Upper lobe of right lung (tissue), 1 donor: ENCODE measurements at places on chromosomes 16 and 17. TPM values are rescaled to one million over a fixed set of nuclear protein-coding genes. Genes with fewer than 3 reads are reported as not detected.
A peak's percentile ranks its signal among the peaks of the same experiment; 100 is the strongest.

MGAT5B gene
- 2.0 TPM for total RNA-seq

ARHGAP27 gene
- total RNA-seq: 73.8 TPM

- no peak overlapping the region for H3K4me3 ChIP-seq
- no peak overlapping the region for H3K27ac ChIP-seq
- H3K36me3 ChIP-seq: no peaks in the 10 kb centered on the region
Observed at GRCh38 chr16:2511128-2511800, 2.5 kb upstream of the ATP6V0C start.

DNA sequence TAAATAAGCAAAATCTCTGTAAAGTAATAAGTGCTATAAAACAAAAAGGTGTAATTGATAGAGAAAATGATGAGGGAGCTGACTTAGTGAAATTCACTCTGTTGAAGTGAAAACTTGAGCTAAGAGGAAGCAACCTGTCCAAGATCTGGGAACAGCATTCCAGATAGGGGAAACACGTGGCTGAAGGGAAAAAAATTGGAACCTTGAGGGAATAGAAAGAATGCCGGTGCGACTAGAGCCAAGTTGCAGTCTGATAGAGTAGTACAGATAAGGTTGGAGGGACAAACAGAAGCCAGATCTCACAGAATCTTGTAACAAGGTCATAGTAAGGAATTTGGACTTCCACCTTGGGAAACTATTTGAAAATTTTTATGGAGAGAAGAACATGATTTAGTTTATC is 623 bp upstream of the DDX52 start:
- peaks cover 19% of the 10 kb centered on the region for H3K36me3 ChIP-seq
- no peak for DNase-seq
- H3K27ac ChIP-seq: peak overlapping the region; percentile 89

DNA sequence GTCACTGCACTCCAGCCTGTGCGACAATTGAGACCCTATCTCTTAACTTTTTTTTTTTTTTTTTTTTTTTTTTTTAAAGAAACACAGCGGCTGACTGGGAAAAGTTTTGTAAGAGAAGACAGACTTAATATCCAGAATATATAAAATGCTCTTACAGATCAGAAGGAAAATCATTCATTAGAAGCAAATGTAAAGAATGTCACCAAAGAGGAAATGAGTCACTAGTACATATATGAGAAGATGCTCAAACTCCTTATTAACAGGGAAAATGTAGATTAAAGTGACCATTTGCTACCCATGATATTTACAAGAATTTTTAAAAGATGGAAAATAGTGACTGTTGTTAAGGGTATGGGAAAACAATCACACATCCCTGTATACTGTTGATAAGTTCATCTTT is 48.9 kb downstream of the RABEP1 start:
- no peak for DNase-seq
- no peak overlapping the region for H3K4me3 ChIP-seq
- H3K27me3 ChIP-seq: no peaks in the 10 kb centered on the region
- H3K27ac ChIP-seq: no peak overlapping the region
- H3K4me1 ChIP-seq: no peaks in the 10 kb centered on the region

GRCh38 chr16:59907611-59908010 is 1173.5 kb upstream of the GOT2 start:
- no peak for DNase-seq
- H3K36me3 ChIP-seq: no peaks in the 10 kb centered on the region
- H3K27ac ChIP-seq: no peak overlapping the region
- no peaks in the 10 kb centered on the region for H3K27me3 ChIP-seq
- H3K4me1 ChIP-seq: no peaks in the 10 kb centered on the region

GRCh38 chr16:2443555-2443954 is 14.3 kb downstream of the CCNF start:
- peaks cover 8% of the 10 kb centered on the region for H3K36me3 ChIP-seq
- H3K27ac ChIP-seq: no peak overlapping the region
- no peak for DNase-seq
- no peaks in the 10 kb centered on the region for H3K4me1 ChIP-seq

VASN gene
- total RNA-seq: 20.3 TPM

- H3K27ac ChIP-seq: peak overlapping the region; percentile 86
- no peaks in the 10 kb centered on the region for H3K36me3 ChIP-seq
- H3K4me1 ChIP-seq: peaks cover 39% of the 10 kb centered on the region
- no peaks in the 10 kb centered on the region for H3K27me3 ChIP-seq
Observed at GRCh38 chr17:62653002-62653825, 25.7 kb downstream of the MRC2 start.

DNA sequence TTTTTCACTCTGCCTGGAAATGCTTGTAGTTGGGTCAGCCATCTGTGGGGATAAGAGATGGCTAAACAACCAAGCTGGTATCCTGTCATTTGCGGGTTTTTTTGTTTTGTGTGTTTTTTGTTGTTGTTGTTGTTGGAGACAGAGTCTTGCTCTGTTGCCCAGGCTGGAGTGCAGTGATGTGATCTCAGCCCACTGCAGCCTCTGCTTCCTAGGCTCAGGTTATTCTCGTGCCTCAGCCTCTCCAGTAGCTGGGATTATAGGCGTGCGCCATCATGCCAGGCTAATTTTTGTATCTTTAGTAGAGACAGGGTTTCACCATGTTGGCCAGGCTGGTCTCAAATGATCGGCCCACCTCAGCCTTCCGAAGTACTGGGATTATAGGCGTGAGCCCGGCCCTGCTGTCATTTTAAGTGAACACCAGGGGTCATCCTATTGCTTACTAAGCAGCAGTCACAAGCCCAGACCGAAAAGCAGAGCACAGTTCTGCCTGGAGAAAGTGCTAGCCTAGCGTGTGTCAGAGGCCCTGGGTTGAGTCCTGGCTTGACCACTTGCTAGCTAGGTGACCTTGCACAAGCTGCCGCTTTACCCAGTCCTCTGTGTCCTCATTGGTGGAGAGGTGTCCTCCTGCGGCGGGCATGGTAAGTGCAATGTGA is 4.6 kb downstream of the SMCR8 start:
- no peaks in the 10 kb centered on the region for H3K27me3 ChIP-seq
- H3K36me3 ChIP-seq: peaks cover 70% of the 10 kb centered on the region
- H3K4me1 ChIP-seq: peaks cover 51% of the 10 kb centered on the region

ADGRG1 gene
- 66.9 TPM for total RNA-seq

GRCh38 chr16:67000384-67001351 is 12.3 kb downstream of the CES4A start:
- peak overlapping the region; percentile 65 for H3K4me3 ChIP-seq
- peak; percentile 91 for DNase-seq
- peaks cover 3% of the 10 kb centered on the region for H3K36me3 ChIP-seq
- no peaks in the 10 kb centered on the region for H3K27me3 ChIP-seq
- H3K4me1 ChIP-seq: peaks cover 19% of the 10 kb centered on the region

DNA sequence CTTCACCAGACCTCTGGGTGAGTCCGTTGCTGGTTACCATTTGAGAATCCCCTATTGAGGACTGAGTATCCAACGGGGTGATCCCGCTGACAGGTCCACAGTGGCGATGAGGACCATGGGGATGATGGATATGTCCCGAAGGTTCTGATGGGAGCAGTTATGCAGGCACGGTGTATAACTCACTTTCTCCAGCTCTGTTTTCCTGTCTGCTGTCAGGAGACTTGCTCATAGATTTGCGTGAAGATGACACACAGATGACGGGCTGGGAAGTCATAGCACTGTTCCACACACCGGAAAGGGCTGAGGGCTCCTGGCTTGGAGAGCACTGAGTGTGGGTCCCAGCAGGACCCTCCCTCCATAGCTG is 22.2 kb upstream of the ADCY7 start:
- no peak overlapping the region for H3K27ac ChIP-seq
- DNase-seq: no peak
- H3K4me1 ChIP-seq: peaks cover 18% of the 10 kb centered on the region
- H3K36me3 ChIP-seq: no peaks in the 10 kb centered on the region
- H3K4me3 ChIP-seq: no peak overlapping the region

DNA sequence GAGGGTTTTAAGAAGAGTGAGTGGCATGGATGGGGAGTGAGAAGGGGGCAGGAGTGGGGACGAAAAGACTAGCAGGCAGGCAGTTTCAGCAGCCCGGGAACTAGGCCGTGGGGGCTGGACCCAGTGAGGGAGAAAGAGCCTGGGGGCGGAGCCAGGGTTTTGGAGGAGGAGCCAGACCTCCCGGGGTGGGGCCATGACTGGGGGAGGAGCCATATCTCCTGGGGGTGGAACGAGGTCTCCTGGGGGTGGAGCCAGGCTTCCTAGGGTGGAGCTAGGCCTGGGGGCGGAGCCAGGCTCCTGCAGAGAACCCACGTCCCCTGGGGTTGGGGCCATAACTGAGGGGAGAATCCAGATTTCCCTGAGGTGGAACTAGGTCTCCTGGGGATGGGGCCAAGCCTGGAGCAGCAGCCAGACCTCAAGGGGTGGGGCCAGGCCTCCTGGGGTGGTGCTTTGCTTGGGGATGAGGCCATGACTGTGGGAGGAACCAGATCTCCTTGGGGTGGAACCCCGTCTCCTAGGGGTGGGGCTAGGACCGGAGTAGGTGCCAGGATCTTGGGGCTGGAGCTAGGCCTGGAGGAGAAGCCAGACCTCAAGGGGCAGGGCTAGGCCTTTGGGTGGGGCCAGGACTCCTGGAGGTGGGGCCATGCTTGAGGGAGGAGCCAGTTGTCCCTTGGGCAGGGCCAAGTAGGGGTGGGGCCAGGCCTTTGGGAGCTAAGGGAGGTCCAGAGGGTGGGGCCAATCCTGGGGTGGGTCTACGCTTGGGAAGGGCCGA is 41.7 kb upstream of the JPH3 start:
- H3K4me3 ChIP-seq: no peak overlapping the region
- DNase-seq: peak; percentile 69
- no peaks in the 10 kb centered on the region for H3K4me1 ChIP-seq
- no peaks in the 10 kb centered on the region for H3K27me3 ChIP-seq
- no peaks in the 10 kb centered on the region for H3K36me3 ChIP-seq
- no peak overlapping the region for H3K27ac ChIP-seq

GRCh38 chr16:11684231-11685025 is 16.2 kb downstream of the SNN start:
- no peak for DNase-seq
- no peaks in the 10 kb centered on the region for H3K27me3 ChIP-seq
- peaks cover 21% of the 10 kb centered on the region for H3K4me1 ChIP-seq
- peaks cover 93% of the 10 kb centered on the region for H3K36me3 ChIP-seq
- H3K27ac ChIP-seq: no peak overlapping the region

DNA sequence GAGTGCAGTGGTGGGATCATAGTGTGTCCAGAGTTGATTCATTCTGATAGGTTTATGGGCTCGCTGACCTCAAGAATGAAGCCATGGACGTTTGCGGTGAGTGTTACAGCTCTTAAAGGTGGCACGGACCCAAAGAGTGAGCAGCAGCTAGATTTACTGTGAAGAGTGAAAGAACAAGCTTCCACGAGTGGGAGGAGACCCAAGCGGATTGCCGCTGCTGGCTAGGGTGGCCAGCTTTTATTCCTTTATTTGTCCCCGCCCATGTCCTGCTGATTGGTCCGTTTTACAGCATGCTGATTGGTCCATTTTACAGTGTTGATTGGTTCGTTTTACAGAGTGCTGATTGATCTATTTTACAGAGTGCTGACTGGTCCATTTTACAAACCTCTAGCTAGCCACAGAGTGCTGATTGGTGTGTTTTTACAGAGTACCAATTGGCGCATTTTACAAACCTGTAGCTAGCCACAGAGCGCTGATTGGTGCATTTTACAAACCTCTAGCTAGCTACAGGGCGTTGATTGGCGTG is 17.5 kb downstream of the CACNG4 start:
- H3K36me3 ChIP-seq: no peaks in the 10 kb centered on the region
- no peak overlapping the region for H3K27ac ChIP-seq
- no peak overlapping the region for H3K4me3 ChIP-seq
- no peak for DNase-seq

HEATR9 gene
- 0.17 TPM for total RNA-seq

EVPLL gene
- 1.8 TPM for total RNA-seq

DNA sequence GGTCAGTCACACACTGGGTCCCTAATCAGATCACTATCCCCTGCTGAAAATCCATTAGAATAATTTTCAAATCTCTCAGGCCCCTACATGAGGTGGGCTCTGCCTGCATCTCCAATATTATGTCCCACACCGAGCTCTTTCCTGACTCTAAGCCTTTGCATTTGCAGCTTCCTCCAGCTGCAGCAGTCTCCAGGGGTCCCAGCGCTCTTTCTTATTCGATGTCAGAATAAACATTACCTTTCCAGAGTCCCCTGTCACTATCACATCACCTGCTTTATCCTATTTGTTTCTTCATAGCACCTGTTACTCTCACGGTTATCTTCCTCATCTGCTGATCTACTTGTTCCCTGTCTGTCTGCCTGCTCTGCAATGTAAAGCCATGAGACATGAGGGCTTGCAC is 57.3 kb upstream of the MON1B start:
- H3K36me3 ChIP-seq: no peaks in the 10 kb centered on the region
- H3K27me3 ChIP-seq: no peaks in the 10 kb centered on the region
- no peak for DNase-seq
- no peaks in the 10 kb centered on the region for H3K4me1 ChIP-seq

CDRT15 gene
- total RNA-seq: not detected

GRCh38 chr16:46620266-46621005 is 743 bp downstream of the SHCBP1 start:
- DNase-seq: no peak
- no peaks in the 10 kb centered on the region for H3K27me3 ChIP-seq
- peak overlapping the region; percentile 64 for H3K4me3 ChIP-seq
- H3K36me3 ChIP-seq: no peaks in the 10 kb centered on the region
- H3K27ac ChIP-seq: no peak overlapping the region

TMEM235 gene
- not detected for total RNA-seq

GRCh38 chr16:30340621-30341020 is 14.5 kb downstream of the CD2BP2 start:
- H3K27ac ChIP-seq: no peak overlapping the region
- H3K4me3 ChIP-seq: no peak overlapping the region

DNA sequence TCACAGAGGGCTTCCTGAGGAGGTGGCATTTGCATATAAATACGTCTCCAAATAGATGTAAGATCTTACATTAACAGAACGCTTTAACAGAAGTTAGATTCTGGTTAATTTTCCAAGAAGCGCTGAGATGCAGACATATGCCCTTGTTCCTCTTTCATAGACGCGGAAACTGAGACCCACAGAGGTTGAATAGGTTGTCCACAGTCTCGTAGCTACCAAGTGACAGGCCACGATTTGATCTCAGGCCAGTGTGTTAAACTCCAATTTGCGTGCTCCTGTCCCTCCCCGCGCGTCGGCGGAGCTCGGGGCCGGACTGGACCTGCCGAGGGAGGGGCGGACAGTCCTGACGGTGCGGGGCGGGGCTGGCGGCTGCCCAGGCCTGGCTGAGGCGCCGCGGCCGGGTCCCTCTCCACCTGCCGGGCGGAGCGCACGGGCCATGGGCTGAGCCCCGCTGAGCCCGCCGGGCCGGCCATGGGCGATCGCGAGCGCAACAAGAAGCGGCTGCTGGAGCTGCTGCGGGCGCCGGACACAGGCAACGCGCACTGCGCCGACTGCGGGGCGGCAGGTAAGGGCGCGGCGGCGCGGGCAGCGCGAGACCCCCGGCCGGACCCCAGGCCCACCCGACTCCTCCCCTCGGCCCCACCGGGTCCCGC is at the start of gene ADAP2:
Gene ADAP2, plus strand, starts transcription at position 402 of the 653 bp plus-strand sequence. Its CDS starts 70 bp downstream, at position 472.
- peak; percentile 89 for DNase-seq
- H3K27me3 ChIP-seq: peaks cover 17% of the 10 kb centered on the region
- H3K4me1 ChIP-seq: peaks cover 8% of the 10 kb centered on the region

FOXK2 gene
- total RNA-seq: 62.4 TPM
